ENCODE measurements at places on chromosomes 2 and 18.
A peak's percentile ranks its signal among the peaks of the same experiment; 100 is the strongest.

DNA sequence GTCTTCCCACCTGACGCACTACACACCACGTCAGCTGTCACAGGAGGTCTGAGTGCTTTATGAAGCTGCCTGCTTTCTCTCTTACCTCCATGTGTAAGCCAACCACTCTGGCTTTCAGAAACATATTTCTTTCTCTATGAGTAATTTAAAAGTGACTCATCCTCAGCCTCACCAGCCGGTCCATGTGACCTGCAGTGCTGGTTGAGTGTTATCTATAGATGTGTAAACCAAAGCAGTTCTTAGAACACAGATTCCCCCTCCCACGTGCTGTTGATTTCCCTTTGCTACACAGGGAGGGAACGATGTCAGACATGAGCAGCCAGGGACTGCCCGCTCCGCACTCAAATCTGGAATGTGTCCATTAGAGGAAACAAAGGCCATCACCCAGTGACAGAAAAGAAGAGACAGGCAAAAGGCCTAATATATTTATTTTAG lies 157.8 kb downstream of the BCL2 start:
- DNase-seq = peak; percentile 93
- no peaks in the 10 kb centered on the region for H3K27me3 ChIP-seq
- H3K27ac ChIP-seq = peak overlapping the region; percentile 69
- H3K36me3 ChIP-seq = no peaks in the 10 kb centered on the region
- H3K4me1 ChIP-seq = peaks cover 52% of the 10 kb centered on the region
- no peak overlapping the region for H3K4me3 ChIP-seq

DNA sequence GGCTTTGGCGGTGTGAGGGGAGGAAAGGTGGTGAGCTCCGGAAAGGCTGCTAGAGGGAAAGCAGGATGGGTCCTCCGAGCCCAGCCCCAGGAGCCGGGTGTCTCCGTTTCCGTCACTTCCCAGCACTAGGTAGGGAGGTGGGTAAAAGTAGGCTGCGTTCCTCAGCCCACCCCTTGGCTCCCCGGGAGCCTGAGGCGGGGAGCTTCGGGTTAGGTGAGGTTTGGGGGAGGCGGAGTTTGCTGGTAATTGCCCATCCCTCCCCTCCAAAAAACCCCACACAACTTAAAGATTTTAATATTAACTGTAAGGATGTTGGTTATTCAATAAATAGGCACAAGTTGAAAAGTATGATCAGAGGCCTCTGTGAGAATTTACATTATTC lies 552 bp upstream of the ATF2 start:
- peaks cover 25% of the 10 kb centered on the region for H3K4me1 ChIP-seq
- peak overlapping the region; percentile 99 for H3K27ac ChIP-seq
- no peaks in the 10 kb centered on the region for H3K27me3 ChIP-seq
- H3K4me3 ChIP-seq = peak overlapping the region; percentile 94
- DNase-seq = no peak

GRCh38 chr2:237661799-237662328 lies 34.5 kb downstream of the LRRFIP1 start:
- peaks cover 45% of the 10 kb centered on the region for H3K4me1 ChIP-seq
- H3K36me3 ChIP-seq = no peaks in the 10 kb centered on the region
- peak overlapping the region; percentile 80 for H3K27ac ChIP-seq
- no peak overlapping the region for H3K4me3 ChIP-seq
- no peaks in the 10 kb centered on the region for H3K27me3 ChIP-seq
- DNase-seq = no peak

- DNase-seq = no peak
- H3K27ac ChIP-seq = peak overlapping the region; percentile 89
- peaks cover 100% of the 10 kb centered on the region for H3K4me1 ChIP-seq
- peaks cover 2% of the 10 kb centered on the region for H3K36me3 ChIP-seq
These were observed 96.9 kb downstream of the TNS1 start for GRCh38 chr2:217905896-217906295.

GRCh38 chr2:218799990-218800389 lies 18.0 kb downstream of the CYP27A1 start:
- no peaks in the 10 kb centered on the region for H3K27me3 ChIP-seq
- no peaks in the 10 kb centered on the region for H3K36me3 ChIP-seq
- H3K4me1 ChIP-seq = no peaks in the 10 kb centered on the region

DNA sequence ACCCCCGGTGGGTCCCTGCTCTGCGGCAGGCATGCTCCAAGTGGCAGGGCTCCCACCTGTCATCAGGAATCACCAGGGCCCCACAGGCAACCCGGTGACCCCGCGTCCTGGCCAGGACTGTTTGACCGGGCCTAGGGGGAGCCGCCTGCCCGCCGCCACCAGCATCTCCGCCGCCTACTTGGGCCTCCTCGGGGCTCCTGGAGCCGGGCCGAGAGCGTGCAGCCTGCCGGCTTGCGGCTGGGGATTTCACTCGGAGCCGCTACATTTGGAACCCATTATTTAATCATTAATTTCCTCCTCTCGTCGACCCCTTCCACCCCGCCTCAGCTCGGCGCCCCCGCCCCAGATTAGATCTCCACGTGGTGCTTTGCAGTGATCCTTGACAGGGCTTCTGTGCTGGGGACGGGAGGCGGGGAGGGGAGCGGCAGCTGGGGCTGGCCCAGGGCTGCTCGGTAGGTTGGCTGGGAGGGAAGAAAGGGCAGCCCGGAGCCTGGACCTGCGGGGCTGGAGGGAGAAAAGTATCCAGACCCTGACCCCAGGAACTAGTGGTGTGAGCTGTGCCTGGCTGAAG lies 295.4 kb downstream of the CYP26B1 start:
- no peak for DNase-seq
- no peaks in the 10 kb centered on the region for H3K36me3 ChIP-seq
- peak overlapping the region; percentile 10 for H3K4me3 ChIP-seq
- H3K4me1 ChIP-seq = peaks cover 22% of the 10 kb centered on the region
- no peaks in the 10 kb centered on the region for H3K27me3 ChIP-seq

DNA sequence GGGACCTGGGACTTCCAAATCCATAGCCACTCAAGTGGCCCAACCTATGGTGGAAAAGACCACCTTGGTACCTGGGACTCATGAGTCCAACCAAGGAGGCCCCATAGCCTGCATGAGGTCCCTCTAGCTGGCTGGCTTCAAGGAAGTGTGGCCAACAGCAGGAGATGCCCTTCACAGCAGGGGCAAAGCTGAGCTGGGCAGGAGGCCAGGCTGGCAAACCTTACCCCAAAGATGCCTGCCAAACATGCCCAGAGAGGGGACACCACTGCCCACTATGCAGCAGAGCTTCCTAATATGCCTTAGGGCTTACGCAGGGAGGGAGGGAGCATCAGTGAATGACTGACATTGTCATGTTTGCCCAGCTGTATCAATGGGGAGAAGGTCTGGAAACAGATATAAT lies 188.0 kb upstream of the GLI2 start:
- H3K27ac ChIP-seq = no peak overlapping the region
- H3K36me3 ChIP-seq = no peaks in the 10 kb centered on the region
- H3K4me1 ChIP-seq = peaks cover 38% of the 10 kb centered on the region
- H3K27me3 ChIP-seq = no peaks in the 10 kb centered on the region

- H3K4me3 ChIP-seq = no peak overlapping the region
- H3K36me3 ChIP-seq = no peaks in the 10 kb centered on the region
- no peak for DNase-seq
- H3K27me3 ChIP-seq = no peaks in the 10 kb centered on the region
- no peaks in the 10 kb centered on the region for H3K4me1 ChIP-seq
These were observed 294.3 kb upstream of the SLC8A1 start for GRCh38 chr2:40746191-40746590.

DNA sequence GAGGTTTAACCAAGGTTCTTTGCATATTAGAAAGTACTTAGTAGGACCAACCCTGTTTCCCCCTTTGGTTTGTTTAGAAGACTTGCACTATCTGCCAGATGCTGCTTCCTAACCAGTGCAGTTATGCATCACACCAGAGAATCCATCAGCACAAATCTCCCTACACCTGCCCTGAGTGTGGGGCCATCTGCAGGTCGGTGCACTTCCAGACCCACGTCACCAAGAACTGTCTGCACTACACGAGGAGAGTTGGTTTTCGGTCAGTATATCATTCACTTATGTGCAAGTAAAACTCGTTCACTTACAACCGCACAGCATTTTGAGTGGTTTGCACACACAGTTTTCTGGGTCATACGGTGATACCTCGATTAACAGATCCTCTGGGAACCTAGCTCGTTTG lies 69.7 kb downstream of the ZNF532 start:
- peaks cover 35% of the 10 kb centered on the region for H3K4me1 ChIP-seq
- no peak for DNase-seq
- no peaks in the 10 kb centered on the region for H3K27me3 ChIP-seq
- H3K4me3 ChIP-seq = no peak overlapping the region

DNA sequence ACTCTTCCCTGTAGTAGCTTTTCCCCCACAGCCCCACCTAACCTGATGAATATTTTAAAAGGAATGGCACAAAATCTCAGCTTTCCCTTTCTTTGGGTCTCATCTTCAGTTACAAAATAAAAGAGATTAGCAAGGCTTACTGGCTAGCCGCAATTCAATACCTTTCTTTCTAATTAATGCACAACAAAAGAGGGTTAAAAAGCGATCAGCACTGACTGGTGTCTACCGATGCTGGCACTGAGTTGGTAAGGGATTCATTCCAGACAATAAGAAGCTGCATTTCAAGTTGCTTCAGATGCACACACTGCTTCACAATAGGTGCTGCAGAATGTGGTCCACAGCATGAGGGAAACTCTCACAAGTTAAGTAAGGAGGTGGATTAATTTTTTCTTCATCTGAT lies 41.9 kb downstream of the HDHD2 start:
- peaks cover 48% of the 10 kb centered on the region for H3K36me3 ChIP-seq
- no peak overlapping the region for H3K27ac ChIP-seq
- H3K27me3 ChIP-seq = no peaks in the 10 kb centered on the region
- no peak overlapping the region for H3K4me3 ChIP-seq
- DNase-seq = no peak
- no peaks in the 10 kb centered on the region for H3K4me1 ChIP-seq

DNA sequence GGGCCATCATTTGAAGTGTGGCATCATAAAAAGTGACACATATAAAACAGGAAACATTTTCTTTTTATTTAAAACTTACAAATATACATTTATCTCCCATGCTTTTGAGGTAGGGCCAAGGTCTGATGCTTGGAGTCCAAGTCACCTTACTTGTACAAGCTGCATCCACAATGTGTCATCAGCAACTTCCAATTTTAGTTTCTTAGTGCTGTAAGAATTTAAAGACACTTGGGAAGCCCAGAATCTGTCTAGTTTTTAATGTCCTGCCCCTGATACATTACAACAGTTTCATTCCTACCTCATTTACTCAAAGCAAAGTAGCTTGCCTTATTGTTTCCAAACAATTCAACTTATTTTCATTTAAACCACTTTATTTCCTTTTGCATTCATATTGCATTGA lies 297.7 kb downstream of the MTX2 start:
- H3K27ac ChIP-seq = no peak overlapping the region
- no peak overlapping the region for H3K4me3 ChIP-seq
- no peaks in the 10 kb centered on the region for H3K36me3 ChIP-seq

DNA sequence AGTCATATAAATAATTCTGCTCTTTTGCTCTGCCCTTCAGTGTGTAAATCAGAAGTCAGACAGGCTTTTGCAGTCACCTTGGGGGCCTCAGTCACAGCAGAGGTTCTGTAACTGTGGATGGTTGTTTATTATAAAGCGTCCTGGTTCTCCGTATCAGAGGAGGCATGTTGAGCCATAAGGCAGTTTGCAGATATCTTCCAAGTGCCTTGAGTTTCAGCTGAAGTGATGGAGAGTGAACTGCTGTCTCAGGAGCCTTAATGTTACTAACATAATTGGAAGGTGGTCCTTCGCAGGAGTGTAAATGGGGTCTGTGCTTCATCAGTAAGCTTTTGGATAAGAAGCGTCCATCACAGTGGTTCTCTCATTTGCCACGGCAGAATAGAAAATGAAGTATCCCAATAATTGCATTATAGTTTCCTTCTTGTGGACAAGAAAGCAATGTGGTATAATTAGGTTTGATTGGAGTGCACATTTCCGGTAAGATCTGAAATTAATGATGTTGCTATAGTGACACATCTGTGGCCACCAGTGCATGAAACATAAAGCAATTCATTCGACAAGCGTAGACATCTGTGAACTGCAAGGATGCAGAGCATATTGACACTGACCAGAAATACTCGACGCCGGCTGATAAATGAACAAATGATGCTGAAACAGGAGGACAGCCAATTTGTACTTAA lies 112.5 kb upstream of the NFATC1 start:
- H3K4me3 ChIP-seq = no peak overlapping the region
- no peaks in the 10 kb centered on the region for H3K27me3 ChIP-seq
- DNase-seq = peak; percentile 34
- no peaks in the 10 kb centered on the region for H3K4me1 ChIP-seq
- no peak overlapping the region for H3K27ac ChIP-seq

- H3K4me1 ChIP-seq = no peaks in the 10 kb centered on the region
- H3K4me3 ChIP-seq = no peak overlapping the region
- no peak overlapping the region for H3K27ac ChIP-seq
- H3K36me3 ChIP-seq = no peaks in the 10 kb centered on the region
These were observed 270.4 kb downstream of the ARHGAP15 start for GRCh38 chr2:143399631-143400069.

DNA sequence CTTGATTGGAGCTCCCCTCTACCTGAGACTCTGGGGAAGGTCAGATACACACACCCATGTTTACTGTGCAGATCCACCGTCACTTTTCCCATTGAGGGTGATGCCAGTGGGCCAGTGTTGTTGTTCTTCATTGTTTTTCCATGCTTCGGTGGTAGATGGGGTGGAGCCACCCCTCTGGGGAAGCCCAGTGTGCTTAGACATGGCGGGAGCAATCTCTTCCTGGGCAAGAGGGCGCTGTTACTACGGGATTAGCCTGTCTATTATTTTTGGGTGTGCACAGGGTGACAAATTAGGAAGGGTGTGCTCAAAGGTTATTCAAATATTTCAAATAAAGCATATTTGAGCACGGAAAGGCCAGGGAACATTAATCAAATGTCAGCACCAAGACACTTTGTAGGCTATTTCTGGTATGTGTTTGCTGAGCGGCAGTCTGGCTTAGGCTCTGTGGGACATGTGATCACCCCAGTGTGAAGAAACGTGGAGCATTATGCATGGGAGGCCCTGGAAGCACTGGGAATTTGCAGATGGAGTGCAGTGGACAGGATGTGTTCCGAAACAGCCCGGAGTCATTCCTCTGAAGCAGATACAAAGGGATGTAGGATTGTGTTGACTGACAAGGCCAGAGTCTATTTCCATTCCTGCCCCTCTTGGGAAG lies 34.8 kb upstream of the SMIM21 start:
- no peaks in the 10 kb centered on the region for H3K27me3 ChIP-seq
- no peak overlapping the region for H3K4me3 ChIP-seq
- DNase-seq = no peak
- H3K4me1 ChIP-seq = peaks cover 10% of the 10 kb centered on the region
- no peaks in the 10 kb centered on the region for H3K36me3 ChIP-seq
- H3K27ac ChIP-seq = no peak overlapping the region
